RWPE2 (cell line): ENCODE measurements at places on chromosomes 6 and 20.

- DNase-seq: no peak
Measured at GRCh38 chr6:46234700-46235099, 63.9 kb upstream of the ENPP5 start.

DNA sequence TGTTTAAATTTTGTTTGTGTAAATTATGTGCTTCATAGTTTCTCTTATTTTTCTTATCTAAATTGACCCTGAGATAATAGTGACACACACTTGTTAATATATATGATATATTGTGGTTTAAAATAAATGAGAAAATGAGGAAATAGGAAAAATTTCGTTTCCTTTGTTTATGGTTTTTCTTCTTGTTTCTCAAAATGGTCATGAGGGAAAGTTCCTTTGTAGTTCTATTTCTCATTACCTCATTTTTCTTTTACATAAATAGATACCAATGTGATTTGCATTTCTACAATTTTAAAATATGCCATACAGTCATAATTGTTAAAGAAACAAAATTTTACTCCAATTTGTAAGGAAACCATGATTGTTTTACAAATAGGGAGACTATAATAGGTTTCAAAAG, 9.2 kb downstream of the OR2A4 start:
- DNase-seq: no peak

DNA sequence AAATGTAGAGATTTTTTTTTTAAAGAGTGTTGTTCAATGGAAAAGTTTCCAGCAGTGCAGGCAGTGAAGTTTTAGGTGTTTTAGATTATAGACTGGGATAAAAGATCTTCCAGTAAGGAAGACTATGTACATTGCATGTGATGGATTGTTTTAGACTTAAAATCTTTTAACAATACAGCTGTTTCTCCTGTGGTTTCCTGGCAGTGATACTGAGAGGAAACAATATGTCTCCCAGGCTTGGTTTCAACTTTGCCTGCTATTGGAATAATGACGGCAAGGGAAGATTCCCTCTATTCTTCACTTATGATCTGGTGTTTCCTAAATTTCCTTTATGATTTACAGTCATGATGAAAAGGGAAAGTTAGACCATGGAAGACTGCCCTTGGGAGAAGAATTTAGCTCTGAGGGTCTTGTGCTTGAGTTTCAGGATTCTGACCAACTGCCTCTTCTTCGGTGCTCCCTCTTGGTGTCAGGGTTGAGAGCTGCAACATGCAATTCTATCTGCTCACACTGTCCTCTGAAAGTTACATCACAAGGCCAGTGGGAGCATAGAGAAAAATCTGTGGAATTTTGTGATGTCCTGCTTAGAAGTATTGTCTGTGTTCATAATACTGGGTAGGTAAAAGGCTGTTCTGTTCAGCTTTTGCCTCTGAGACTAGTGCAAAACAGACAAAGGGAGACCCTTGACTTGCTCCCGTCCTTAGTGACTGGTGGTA, 262.8 kb upstream of the MAN1A1 start:
- DNase-seq: no peak

DNA sequence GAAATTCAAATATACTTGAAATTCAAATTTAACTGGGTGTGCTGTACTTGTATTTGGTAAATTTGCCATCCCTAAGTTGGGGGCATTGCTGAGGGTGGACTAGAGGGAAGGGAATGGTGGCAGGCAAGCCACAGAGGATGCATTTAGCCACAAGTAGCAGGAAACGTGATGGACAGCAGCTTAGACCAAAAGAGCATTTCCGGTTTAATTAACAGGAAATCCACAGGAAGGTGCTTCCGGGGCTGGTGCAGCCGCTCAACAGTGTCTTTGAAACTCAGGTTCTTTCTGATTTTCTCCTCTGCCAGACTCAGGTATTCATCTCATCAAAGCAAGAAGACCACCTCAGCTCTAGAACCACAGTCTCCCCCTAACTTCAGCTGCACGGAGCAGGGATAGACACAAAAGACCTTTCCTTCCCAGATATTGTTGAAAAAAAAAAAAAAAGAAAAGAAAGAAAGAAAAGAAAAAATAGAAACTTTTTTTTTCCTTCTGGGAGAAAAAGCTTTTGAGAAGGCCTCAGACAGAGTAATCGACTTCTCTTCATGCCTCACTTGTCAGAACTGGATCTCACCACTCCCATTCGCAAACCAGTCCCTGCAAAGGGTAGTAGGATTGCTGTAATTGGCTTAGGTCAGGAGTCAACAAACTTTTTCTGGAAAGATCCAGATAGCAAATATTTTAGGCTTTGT, 8.0 kb upstream of the BCAS1 start:
- DNase-seq: no peak

GRCh38 chr6:16637635-16638034, 123.6 kb downstream of the ATXN1 start:
- no peak for DNase-seq

DNA sequence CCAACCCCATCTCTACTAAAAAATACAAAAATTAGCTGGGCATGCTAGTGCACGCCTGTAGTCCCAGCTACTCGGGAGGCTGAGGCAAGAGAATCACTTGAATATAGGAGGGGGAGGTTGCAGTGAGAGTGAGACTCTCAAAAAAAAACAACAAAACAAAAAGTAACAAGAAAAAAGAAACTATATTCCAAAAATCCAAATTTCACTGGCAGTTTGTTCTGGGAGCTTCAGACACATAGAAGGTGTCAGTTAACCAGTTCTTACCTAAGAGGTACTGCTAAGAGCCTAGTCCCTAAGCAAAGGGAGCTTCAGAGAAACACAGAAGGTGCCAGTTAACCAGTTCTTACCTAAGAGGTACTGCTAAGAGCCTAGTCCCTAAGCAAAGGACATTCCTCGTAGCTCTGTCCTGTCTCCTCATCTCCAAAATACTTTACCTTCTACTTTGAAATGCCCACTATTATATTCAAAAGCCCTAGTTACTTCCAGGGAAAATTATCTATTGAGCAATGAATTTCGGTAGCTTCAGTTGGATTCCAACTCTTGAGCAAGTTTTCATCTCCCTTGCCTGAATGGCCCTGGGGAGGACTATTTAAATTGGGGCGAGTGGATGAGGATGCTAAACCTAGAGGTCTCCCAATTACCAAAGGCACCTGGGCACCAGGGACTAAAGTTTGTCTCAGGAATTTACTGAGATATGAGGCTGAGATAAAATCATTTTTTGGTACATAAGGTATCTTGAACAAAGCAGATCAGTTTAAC, 41.0 kb downstream of the HFE start:
- DNase-seq: no peak

DNA sequence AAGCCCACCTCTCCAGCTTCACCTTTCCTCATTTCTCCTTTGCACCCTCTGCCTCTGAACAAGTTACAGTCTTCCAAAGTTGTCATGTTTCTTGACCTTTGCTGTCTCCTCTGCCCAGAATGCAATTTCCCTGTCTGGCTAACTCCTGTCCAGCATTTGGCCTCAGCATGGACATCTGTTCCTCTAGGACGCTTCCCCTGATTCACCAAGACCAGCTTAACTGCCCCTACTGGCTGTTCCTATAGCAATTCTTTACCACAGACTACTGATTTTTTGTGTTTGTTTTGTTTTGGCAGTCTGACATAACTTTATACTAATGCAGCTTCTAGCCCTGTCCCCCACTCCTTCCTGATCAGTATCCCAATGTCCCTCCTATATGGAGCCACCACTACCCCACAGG, 13.4 kb downstream of the GNL1 start:
- DNase-seq: no peak

DNA sequence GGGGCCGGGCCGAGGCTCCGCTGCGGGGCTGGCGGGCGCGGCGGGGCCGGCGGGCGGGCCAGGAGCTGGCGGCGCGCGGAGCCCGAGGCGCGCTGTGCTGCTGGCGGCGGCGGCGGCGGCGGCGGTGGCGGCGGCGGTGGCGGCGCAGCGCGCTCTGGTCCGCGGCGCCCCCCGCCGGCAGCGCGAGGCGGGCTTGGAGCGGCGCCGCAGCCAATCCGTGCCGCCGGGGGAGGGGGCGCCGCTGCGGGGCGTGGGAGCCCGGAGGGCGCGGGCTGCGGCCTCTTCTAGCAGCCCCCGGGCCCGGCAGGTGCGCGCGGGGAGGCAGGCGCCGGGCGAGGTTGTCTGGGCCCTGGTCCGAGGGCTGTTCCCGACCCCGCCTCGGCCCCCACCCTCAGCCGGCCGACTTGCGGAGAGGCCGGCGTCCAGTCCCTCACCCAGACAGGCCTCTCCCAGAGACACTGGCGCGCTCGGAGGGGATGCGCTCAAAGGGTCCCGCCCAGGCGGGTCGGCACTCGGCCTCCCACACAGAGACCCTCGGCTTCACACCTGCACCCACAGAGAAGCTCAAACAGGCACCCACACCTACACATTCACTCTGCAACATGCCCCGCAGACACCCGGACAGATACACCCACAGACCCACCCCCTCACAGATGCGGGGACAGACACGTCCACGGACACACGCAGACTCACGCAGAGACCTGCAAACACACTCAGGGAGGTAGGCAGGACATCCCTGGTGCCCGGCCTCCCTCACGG, at the start of gene RIMS4:
Gene RIMS4, minus strand, starts transcription at position 156 of the 759 bp plus-strand sequence. CDS start 275 bp downstream, outside the sequence.
- peak; percentile 76 for DNase-seq

DNA sequence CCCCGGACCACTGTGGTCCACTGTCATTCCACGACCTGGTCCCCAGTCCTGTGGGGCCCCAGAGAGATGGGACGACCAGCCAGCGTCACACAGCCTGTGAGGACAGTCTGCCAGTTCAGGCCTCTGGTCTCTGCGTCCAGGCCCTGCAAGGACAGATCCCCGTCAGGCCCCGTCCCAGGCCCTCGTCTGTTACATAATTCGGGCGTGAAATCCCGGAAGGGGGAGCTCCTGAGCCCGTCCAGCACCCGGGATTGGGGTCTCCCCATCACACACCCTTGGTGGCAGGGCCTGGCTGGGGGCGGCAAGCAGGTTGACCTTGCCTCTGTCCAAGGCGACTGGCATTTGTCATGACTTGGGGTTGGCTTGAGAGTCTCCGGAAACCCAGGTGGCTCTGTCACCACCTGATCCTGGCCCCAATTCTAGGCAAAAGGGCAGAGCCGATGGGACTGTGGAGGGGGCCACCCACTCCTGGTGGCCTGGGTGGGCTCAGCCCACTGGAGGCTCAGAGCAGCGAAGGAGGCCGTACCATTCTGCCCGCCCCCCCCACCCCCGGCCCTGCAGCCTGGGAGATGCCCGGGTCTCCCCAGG, 73.8 kb upstream of the GATA5 start:
- no peak for DNase-seq

GRCh38 chr6:37648465-37649330, 49.0 kb downstream of the MDGA1 start:
- DNase-seq: peak; percentile 94

DNA sequence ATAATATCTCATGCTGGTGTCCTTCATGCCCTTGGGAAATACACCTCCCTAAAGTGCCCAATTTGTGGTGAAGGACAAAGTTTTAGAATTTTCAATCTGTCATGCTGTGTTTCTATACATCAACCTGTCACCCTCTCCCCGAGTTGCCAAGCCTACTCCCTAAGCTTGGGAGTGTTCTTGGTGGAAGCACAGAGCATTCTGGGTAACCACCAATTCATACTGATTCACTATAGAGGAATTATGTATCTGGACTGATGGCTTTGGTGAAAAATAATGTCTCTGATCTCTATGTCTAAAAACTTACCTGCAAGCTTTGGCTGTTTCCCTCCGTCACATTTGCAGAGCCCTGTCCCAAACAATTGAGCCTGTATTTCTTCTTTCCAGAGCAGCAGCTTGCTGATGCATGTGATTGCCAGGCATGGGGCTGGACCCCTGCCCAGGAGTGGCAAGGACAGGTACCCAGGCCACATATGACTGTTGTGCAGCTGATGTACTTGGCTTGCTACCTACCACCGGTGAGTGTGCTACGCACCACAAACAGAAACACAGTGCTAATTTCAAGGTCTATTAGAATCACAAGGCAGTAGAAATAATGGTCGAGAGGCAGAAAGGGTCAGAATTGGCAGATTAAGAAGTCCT, 202.8 kb upstream of the CITED2 start:
- no peak for DNase-seq

- DNase-seq: no peak
Measured at GRCh38 chr20:38833857-38834164, 28.3 kb downstream of the PPP1R16B start.

GRCh38 chr20:41854765-41855164, 236.6 kb upstream of the CHD6 start:
- no peak for DNase-seq

GRCh38 chr20:4063631-4064030, 48.3 kb upstream of the RNF24 start:
- peak; percentile 43 for DNase-seq

GRCh38 chr6:106925948-106926347, 48.6 kb downstream of the CD24 start:
- DNase-seq: no peak

- peak; percentile 84 for DNase-seq
Measured at GRCh38 chr20:64240243-64241015, 15.1 kb upstream of the PCMTD2 start.

DNA sequence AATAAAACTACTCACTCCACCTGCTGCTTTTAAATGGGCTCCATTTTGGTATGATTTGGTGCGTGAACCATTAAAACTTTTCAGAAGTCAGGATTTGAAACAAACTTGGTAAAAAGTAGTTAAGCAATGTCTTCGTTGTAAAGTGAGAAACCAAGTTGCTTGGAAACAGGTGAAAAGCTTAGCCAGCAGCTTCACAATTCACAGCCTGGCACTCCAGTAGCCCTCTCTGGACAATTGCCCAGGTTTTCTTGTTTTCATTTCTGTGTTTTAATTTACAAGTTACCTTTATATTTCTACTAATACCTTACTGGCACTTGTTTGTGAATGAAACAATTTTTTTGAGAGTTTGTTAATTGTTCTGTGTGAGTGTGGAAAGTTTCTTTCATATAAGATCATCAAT, 12.8 kb downstream of the NT5E start:
- DNase-seq: no peak

DNA sequence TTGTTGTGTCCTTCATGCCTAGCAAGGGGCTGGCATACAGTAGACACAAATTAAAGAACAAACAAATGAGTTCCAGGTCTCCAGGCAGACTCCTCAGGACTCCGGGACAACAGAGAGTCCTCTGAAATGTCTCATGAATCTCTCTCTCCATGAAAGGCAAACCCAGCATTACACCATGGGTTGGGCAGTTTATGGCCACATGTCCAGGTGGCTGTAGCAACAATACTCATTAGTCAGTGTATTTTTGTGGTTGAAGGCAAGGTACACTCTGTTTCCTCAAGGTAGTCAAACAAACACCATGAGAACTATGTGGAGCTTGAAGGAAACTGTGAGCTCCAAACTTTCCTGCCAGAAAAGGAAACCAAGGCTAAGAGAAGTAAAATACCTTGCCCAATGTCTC, 62.2 kb downstream of the KCNB1 start:
- no peak for DNase-seq

DNA sequence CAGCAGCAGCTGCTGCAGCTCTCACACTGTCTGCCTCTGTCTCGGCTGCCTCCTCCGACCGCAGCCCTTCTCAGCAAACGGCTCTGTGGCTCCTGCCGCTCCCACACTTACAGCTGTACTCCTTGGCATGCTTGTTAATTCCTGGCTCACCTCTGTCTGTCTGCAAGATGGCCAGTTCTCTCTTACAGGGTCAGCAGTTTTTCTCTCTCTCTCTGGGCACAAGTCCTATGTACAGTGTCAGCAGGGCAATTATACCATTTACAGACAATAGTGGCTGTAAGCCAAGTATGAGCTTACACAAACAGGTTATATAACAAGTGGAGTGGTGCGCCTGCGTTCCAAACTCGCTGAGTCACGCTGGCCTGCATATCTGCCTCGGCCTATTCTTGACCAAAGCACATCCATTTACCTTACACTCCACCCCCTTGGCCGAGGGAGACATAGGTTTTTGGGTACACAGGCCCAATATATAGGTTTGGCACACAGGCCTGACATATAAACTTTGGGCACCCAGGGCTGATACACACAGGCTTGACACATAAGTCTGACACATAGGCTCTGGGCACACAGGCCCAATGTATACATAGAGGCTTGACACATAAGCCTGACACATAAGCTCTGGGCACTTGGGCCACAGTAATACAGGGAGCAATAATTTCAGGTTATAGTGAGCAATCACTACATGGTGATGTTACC, 4.4 kb downstream of the ZKSCAN3 start:
- DNase-seq: no peak
